ENCODE measurements at places on chromosomes 16 and 17.

DNA sequence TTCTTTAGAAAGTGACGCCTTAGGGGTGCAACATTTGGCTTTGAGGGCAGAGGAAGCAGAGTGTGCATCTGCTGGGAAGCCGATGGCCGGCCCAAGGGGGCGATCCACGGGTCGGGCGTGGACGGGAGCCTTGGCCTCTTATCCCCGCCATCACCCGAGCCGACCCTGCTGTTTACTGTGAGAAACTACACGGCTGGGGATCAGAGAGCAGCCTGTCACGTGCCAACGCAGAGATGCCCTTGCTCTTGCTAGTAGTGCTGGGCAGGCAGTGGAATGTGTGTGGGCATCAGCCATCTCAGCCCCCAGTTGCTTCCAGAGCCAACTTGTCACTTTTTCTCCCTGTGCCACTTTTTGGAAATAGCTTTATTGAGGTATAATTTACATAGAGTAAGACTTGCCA is 26.7 kb upstream of the ITGB4 start:
- no peak for DNase-seq

GRCh38 chr17:79065105-79065670 is 9.4 kb upstream of the ENGASE start:
- DNase-seq: peak; percentile 25

DNA sequence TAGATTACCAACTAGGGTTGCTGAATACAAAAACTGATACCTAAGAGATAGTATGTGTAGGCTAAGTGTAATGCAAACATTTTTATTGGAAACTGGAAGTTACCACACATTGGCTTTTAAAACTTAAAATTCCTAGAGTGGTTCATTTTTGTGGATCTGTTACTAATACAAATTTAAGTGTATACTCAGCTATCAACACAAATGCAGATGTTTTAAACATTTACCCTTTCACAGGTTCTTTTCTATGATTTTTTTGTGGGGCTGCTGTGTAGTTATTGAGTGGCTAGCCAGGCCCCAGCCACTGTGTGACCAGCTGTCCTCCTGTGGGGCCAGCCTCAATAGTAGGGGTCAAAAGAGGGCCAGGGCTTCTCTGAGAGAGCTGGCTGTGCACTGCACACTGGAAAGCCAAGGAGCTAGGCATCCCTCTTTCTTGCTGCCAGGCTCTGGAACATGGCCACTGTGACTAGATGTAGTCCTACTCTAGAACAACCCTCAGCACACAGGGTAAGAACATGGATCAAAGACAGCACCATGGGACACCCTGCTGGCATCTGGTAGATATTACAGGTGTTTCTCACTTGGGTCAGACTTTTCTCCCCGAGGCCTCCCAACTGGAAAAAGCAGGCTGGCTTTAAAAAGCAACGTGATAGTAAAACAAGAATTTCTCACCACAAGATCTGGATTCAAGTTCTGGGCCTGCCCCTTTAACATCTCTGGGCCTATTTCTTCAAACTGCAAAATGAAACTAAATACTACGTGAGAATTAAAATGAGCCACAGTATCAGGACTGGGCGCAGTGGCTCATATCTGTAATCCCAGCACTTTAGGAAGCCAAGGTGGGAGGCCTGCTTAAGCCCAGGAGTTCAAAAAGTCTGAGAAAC is 7.3 kb upstream of the VEZF1 start:
- peak; percentile 81 for DNase-seq

DNA sequence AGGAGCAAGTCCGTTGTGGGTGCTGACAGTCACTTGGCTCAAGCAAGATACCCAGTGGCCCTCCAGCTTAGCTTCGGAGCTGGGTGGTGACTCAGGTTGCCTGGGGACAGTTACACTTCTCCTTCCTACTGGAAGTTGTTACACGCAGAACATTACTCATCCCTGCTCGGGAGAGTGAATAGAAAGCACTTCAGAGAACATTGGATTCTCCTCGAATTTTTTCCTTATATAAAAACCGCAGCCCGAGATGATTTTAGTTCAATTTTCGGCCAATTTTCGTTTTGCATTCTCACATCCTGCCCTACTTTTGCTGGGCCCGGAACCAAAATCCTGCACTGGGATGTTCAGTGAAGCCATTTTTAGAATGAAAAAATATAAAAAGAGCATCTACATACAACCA is 99.7 kb downstream of the ELAC2 start:
- DNase-seq: no peak

DNA sequence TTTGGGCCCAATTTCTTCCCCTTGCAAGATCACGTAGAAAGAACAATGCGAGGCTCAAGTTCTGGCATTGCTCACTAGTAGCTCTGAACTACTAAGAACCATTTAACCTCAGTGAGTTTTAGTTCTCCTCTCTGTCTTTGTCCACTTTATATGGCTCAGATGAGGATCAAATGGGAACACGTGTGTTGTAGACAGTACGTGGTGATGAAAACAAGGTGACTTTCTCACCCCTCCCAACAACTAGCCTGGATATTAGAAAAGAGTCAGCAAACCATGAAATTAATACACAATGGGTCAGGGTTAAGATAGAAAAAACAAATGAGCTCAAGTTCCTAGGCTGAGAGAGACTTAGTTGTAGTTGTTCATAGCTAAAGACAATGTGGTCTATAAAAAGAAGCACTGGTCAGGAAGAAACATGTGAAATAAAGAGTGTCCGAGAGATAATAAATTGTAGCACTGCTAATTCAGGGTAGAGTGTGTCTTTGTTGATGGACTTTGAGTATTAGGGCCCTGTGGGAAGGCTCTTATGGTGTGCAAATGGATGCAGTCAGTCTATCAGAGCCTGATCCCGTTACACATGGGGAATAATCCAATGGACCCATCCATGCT is 417.0 kb downstream of the HAPSTR1 start:
- DNase-seq: no peak

GRCh38 chr17:4201226-4201625 is 58.2 kb downstream of the CYB5D2 start:
- no peak for DNase-seq

DNA sequence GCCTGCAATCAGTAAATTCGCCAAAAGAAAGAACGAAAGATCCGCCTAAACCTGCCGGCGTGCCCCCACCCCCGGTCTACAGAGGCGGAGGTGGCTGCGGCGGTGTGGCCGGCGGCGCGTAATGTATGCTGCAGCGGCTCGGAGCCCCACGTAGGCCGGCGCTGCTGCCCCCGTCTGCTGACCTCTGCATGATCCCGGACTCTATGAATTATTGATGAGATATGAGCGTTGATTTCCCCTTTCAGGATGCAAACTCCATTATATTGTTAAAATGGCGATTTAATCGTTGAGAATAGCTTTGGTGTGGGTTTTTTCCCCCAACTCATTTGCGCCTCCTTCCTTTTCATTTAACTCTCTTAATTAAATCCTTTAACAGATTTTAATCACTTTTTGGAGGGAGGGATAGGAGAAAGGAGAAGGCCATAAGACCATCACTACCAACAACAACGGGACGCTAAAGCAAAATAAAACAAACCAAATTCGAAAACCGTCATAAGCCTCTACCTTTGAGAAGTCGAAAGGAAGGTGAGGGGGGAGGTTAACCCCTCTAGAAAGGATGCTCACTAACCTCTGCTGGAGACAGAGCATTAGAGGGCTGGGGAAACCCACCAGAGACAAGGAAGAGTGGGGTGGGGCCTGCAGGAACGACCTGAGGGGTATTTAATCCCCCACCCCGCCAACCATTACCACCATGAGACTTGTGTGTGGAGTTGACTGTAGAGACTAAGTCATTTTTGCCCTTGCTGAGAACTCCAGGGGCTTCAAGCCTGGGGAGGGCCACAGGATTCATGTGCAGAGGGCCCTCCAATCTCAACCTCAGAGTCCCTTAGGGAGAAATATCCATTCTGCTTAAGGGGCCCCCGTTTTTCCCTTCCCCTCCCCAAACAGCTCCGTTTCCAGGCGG is 3.4 kb downstream of the HOXB3 start:
- no peak for DNase-seq

DNA sequence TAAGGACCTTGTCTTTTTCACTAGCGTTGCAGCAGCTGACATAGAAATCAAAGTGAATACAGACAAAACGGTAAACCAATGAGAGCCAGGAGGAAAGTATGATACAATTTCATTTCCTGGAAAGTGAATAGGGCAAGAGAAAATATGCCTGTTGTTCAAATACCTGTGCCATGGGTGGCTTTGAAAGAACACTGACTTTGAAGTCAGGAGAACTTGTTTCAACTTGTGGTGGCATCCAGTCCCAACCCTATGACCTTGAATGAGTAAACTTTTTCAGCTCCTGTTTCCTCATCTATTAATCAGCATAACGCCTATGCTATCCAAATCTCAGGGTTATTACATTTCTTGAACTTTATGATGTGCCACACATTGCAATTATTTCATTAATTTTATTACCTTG is 173.7 kb upstream of the HS3ST3A1 start:
- DNase-seq: no peak

DNA sequence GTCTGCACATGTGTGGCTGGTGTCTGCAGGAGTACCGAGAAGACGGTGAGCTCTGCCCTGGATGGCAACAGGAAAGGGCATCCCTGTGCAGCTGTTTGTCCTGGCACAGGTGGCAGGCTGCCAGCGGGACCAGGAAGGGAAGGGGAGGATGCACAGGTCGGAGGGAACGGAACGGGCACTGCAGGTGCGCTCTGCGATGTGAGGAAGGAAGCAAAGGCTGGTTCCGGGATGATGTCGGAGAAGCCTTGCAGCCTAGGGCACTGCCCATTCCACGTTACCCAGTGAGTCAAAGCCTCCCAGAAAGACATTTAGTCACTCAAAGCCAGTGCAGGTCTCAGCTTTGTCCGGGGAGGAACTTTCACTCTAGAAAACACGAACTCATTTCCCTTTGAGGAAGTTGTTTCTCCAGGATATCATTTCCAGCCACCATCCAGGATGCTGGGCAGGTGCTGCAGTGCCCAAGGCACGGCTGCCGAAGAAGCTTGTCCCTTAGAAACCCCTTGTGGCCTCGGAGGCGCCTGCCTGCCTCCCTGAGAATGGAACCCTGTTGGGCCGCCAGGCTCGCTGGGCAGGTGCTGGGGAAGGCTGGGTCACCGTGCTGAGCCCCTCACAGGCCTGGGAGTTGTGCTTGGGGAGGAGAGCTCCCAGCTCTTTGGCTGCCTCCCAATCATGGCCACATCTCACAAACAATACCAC is 4.5 kb upstream of the TMEM235 start:
- DNase-seq: no peak

DNA sequence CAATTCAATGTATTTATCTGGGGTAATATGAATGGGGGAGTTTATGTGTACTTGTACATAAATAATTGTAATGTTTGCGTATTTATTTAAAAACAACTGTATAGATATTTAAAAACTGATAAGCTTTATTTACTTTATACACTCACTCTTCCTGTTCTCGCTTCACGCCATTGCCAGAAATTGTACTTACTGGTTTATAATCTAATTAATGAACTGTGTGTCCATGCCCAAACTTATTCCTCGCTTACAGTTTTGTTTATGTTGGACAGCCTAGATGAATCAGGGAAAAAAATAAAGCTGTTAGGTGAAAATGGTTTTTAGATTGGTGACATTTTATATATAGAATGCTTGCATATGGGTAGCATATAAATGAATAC is 30.8 kb downstream of the AATF start:
- no peak for DNase-seq

- no peak for DNase-seq
Observed at GRCh38 chr17:17513626-17514025, 17.4 kb upstream of the RASD1 start.

DNA sequence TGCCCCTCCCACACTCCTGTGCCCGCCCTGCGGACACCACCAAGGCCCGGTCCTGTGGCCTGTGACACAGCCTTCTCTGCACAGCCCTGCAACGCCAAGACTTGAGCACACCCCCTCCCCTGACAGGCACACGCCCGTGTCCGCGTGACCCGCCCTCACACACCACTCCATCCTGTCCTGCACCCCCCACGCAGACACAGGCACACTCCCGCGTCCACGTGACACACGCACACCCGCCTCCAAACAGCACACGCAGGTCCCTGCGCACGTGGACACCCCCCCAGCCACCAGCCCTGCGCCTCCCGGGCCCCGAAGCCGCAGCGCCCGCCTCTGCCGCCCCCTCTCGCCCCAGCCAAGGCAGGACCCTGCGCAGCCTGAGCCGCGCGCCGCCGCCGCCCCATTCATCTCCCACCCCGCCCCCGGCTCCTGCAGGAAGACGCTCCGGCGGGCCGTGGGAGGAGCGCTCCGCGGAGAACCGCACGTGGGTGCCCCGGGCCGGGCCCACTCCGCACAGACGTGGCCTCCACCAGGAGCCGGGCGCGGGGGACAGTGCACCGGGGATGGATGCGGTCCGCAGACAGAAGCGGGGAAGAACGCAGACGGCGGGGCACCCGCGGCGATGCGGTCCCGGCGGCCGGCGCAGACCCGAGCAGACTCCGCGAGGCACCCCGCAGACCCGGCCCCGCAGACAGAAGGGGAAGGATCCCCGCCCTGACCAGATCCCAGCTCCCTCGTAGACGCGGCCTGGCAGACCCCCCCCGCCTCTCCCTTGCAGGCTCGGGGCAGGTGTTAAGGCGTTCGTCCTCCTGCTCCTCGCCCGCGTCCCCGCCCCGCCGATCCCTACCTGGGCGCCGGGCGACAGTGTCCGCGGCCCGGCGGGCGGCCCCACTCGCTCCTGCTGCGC is 506 bp downstream of the CAMKK1 start:
- peak; percentile 61 for DNase-seq

DNA sequence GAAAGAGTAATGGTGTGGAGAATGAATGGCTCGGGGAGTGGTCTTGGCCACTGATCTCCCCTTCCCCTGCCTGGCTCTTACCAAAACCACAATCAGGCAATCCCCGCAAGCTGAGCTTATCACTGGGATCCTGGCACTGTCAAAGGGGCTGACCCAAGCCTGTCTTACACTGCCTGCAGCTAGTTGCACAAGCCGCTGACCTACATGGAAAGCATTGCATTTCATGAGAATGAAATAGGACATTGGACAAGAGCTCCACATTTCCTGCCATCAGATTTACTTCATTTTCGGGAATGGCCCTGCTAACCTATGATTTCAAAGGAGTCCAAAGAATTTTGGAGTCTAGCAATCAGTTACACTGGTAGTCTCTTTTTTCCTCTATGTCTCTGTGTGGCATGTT is 146.4 kb downstream of the PCTP start:
- no peak for DNase-seq

- DNase-seq: no peak
Observed at GRCh38 chr17:39122991-39123390, 28.4 kb downstream of the PLXDC1 start.

- no peak for DNase-seq
Observed at GRCh38 chr17:36813957-36814563, 123.2 kb upstream of the LHX1 start.

GRCh38 chr17:43900183-43900857 is 7.0 kb downstream of the MPP2 start:
- peak; percentile 79 for DNase-seq

- no peak for DNase-seq
Observed at GRCh38 chr16:13098536-13098935, 197.1 kb downstream of the SHISA9 start.

Measured in CD8-positive, alpha-beta T cell (primary cell).